ENCODE measurements at places on chromosomes 4 and X.

DNA sequence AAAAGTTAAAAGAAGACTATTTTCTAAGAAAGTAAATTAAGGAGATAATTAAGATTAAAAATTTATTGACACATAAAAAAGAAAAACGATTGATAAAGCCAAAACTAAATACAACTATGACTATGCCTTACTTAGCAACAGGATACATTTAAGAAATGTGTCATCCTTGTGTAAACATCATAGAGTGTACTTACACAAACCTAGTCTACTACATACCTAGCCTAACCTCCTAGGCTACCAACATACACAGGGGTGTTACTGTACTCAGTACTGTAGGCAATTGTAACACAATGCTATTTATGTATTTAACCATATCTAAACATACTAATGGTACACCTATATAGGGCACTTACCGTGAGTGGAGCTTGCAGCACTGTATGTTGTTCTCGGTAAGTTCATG lies 108.3 kb downstream of the ANXA10 start:
- H3K27ac ChIP-seq, result no peak overlapping the region
- DNase-seq, result no peak
- no peaks in the 10 kb centered on the region for H3K27me3 ChIP-seq

GRCh38 chr4:83855044-83855443 lies 319.1 kb downstream of the GPAT3 start:
- peak; percentile 95 for DNase-seq
- peak overlapping the region; percentile 99 for H3K27ac ChIP-seq
- H3K27me3 ChIP-seq, result no peaks in the 10 kb centered on the region
- no peaks in the 10 kb centered on the region for H3K36me3 ChIP-seq

DNA sequence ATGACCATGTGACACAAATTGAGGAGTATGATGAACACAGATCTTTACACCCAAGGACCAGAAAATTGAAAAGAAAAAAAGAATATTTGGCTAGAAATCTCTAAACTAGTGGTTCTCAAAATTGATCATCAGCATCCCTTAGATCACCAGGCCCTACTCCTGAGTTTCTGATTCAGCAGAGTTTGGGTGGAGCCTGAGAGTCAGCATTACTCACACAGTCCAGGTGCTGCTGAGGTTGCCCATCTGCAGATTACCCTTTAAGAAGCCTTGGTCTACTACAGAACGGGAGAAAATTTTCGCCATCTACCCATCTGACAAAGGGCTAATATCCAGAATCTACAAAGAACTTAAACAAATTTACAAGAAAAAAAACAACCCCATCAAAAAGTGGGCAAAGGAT lies 182.8 kb downstream of the MOSPD2 start:
- no peaks in the 10 kb centered on the region for H3K36me3 ChIP-seq
- H3K27ac ChIP-seq, result no peak overlapping the region
- H3K4me1 ChIP-seq, result no peaks in the 10 kb centered on the region
- DNase-seq, result no peak
- no peaks in the 10 kb centered on the region for H3K27me3 ChIP-seq

- no peak overlapping the region for H3K4me3 ChIP-seq
- no peak overlapping the region for H3K27ac ChIP-seq
- no peak for DNase-seq
- H3K27me3 ChIP-seq, result no peaks in the 10 kb centered on the region
- no peaks in the 10 kb centered on the region for H3K4me1 ChIP-seq
- H3K36me3 ChIP-seq, result no peaks in the 10 kb centered on the region
These were observed 229.6 kb upstream of the AGTR2 start for GRCh38 chrX:115940888-115941332.

GRCh38 chrX:107597264-107597663 lies 31.0 kb upstream of the PRPS1 start:
- no peak for DNase-seq
- H3K27me3 ChIP-seq, result no peaks in the 10 kb centered on the region
- H3K4me1 ChIP-seq, result no peaks in the 10 kb centered on the region
- H3K36me3 ChIP-seq, result no peaks in the 10 kb centered on the region

- H3K36me3 ChIP-seq, result no peaks in the 10 kb centered on the region
- DNase-seq, result no peak
- H3K4me1 ChIP-seq, result no peaks in the 10 kb centered on the region
- no peaks in the 10 kb centered on the region for H3K27me3 ChIP-seq
- no peak overlapping the region for H3K27ac ChIP-seq
These were observed 129.6 kb upstream of the RASGEF1B start for GRCh38 chr4:81601358-81601694.

DNA sequence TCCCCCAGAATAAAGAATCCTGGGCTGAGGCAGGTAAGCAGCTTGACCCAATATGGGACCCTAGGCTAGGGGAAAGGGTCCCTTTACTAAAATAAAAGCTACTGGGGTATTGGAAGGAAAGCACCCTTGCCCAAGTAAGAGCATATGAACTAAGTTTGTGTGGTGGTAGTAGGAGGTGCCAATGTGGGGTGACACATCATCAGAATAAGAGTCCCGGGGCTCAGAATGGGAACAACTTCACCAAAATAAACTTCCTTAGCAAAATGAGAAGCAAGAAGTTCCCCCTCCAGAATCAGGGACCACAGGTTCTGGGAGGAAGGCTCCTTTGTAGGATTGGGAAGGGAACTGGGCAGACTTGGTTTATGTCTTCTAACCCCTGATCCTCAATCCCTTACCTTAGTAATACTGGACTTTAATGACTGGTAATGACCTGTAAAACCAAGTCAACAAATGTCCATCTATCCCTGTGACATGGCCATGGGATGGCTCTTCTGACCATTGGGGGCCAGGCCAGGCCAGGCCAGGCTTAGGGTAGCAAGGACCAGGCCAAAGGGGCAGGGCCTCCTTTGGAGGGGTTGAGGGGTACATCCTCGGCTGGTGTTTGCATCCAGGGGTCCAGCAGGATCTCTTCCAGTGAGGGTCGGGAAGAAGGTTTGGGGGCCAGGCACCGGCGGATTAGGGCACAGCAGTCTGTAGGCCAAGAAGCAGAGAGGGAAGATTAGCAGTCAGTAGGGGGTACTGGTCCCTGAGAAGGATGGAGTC lies 2.3 kb upstream of the SLC35A2 start:
- no peaks in the 10 kb centered on the region for H3K27me3 ChIP-seq
- H3K4me3 ChIP-seq, result no peak overlapping the region
- peaks cover 7% of the 10 kb centered on the region for H3K4me1 ChIP-seq

GRCh38 chr4:16083241-16084191 lies at the start of gene PROM1:
PROM1 (minus strand) TSS chr4:16084023; CDS start chr4:16075906, 8,117 bp downstream.
- DNase-seq, result no peak
- no peak within 1 kb of the TSS for H3K27ac ChIP-seq

DNA sequence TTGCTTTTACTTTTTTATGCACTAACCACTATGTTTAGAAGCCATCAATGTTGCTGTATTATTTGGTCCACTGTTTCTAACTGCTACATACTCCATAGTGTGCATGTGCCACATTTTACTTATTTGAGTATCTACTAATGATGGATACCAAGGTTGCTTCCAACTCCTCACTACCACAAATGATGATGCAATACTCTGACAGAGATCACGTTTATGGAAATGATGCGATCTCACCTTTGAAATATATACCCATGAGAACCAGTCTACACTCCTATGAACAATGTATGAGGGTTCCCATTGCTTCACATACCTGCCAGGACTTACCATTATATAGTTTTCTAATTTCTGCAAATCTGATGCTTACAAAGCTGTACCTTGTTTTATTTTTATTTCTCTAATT lies 44.2 kb downstream of the HUWE1 start:
- no peak for DNase-seq
- no peak overlapping the region for H3K27ac ChIP-seq
- H3K4me3 ChIP-seq, result no peak overlapping the region
- H3K36me3 ChIP-seq, result peaks cover 61% of the 10 kb centered on the region

DNA sequence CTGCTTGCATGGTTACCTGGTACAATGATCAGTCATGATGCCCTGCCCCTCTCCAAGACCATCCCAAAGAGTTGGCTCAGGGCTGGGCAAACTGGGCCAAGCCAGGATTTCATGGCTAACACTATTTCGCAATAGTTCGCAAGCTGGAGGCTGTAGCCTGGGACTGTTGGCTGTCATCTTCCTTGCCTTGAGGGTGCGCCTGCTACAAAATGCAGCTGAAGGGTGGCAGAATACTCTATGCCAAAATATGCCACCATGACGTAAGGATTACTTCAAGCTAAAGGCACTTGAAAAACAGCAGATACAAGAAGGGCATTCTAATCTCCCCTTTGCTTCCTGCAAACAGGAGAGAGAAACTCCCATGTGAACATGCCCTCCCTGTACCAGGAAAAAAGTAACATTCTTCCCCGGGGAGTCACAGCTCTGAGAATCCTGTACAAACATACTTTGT lies 21.0 kb downstream of the SAT1 start:
- H3K4me3 ChIP-seq, result no peak overlapping the region
- H3K27ac ChIP-seq, result peak overlapping the region; percentile 88
- peaks cover 49% of the 10 kb centered on the region for H3K4me1 ChIP-seq
- peak; percentile 55 for DNase-seq

GRCh38 chr4:56743550-56743949 lies 62.5 kb upstream of the HOPX start:
- H3K4me3 ChIP-seq, result no peak overlapping the region
- no peak overlapping the region for H3K27ac ChIP-seq
- DNase-seq, result no peak
- H3K36me3 ChIP-seq, result no peaks in the 10 kb centered on the region
- no peaks in the 10 kb centered on the region for H3K27me3 ChIP-seq
- H3K4me1 ChIP-seq, result peaks cover 9% of the 10 kb centered on the region

- no peaks in the 10 kb centered on the region for H3K36me3 ChIP-seq
- no peaks in the 10 kb centered on the region for H3K27me3 ChIP-seq
- 0 out of 2 replicates have a peak, but pooled peaks cover 4% of the 10 kb centered on the region for H3K4me1 ChIP-seq
- no peak overlapping the region for H3K27ac ChIP-seq
These were observed 31.1 kb downstream of the PGRMC2 start for GRCh38 chr4:128256539-128256938.

- H3K36me3 ChIP-seq, result no peaks in the 10 kb centered on the region
- H3K4me1 ChIP-seq, result no peaks in the 10 kb centered on the region
- no peak for DNase-seq
- no peak overlapping the region for H3K27ac ChIP-seq
- H3K27me3 ChIP-seq, result no peaks in the 10 kb centered on the region
- H3K4me3 ChIP-seq, result no peak overlapping the region
These were observed 29.6 kb upstream of the HCCS start for GRCh38 chrX:11081511-11081910.

Measured in SJSA1 (cell line).